ENCODE measurements at places on chromosomes 2 and 18.

- no peaks in the 10 kb centered on the region for H3K4me1 ChIP-seq
- H3K36me3 ChIP-seq, result peaks cover 29% of the 10 kb centered on the region
- H3K27me3 ChIP-seq, result no peaks in the 10 kb centered on the region
- no peak overlapping the region for H3K27ac ChIP-seq
These were observed 10.7 kb downstream of the PER2 start for GRCh38 chr2:238277695-238278094.

- H3K4me3 ChIP-seq, result no peak overlapping the region
- no peak for DNase-seq
- H3K27me3 ChIP-seq, result no peaks in the 10 kb centered on the region
- no peak overlapping the region for H3K27ac ChIP-seq
- H3K4me1 ChIP-seq, result peaks cover 15% of the 10 kb centered on the region
These were observed 259.8 kb downstream of the OSR1 start for GRCh38 chr2:19098467-19099160.

GRCh38 chr2:27954771-27955383 lies 64.3 kb downstream of the BABAM2 start:
- no peaks in the 10 kb centered on the region for H3K27me3 ChIP-seq
- no peaks in the 10 kb centered on the region for H3K36me3 ChIP-seq
- DNase-seq, result peak; percentile 72

- H3K4me3 ChIP-seq, result no peak overlapping the region
- no peak for DNase-seq
- H3K27ac ChIP-seq, result no peak overlapping the region
- H3K4me1 ChIP-seq, result no peaks in the 10 kb centered on the region
- H3K36me3 ChIP-seq, result no peaks in the 10 kb centered on the region
- no peaks in the 10 kb centered on the region for H3K27me3 ChIP-seq
These were observed 23.5 kb upstream of the ELAC1 start for GRCh38 chr18:50944245-50944932.

- no peak overlapping the region for H3K27ac ChIP-seq
- peaks cover 6% of the 10 kb centered on the region for H3K4me1 ChIP-seq
- H3K4me3 ChIP-seq, result no peak overlapping the region
- H3K27me3 ChIP-seq, result no peaks in the 10 kb centered on the region
- DNase-seq, result no peak
- no peaks in the 10 kb centered on the region for H3K36me3 ChIP-seq
These were observed 5.4 kb downstream of the BOLA3 start for GRCh38 chr2:74142340-74142739.
